ENCODE measurements at places on chromosomes 3 and 15.

GRCh38 chr15:39892418-39892817, 27.6 kb downstream of the GPR176 start:
- DNase-seq = no peak

DNA sequence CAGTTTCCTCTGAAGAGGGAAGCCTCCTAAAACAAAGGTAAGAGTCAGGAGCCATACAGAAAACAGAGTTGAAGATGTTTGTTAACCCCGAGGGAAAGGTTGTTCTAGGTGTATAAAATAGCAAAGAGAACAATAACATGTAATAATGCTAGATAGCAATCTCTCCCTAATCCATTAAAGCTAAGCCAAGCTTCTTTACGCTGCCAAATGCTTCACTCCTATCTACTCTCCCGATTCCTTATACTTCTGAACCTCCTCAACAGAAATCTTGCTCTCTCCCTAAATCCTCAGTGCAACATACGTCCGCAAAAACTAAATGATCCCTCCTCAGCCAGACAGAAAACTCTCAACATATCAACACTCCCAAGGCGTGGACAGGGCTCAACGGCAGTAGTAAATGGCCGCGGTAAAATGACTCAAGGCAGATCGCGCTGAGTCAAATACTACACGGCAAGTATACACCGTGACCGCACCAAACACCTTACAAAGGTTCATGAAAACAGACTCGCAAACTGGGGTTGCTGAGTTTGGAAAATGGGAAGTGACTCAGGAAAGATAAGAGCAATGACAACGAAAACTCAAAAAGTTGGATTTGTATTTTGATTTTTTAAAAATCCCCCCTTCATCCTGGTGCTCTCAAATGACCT, 682 bp downstream of the CLDND1 start:
- peak; percentile 47 for DNase-seq

GRCh38 chr3:138327831-138328230, 1.8 kb downstream of the NME9 start:
- no peak for DNase-seq

DNA sequence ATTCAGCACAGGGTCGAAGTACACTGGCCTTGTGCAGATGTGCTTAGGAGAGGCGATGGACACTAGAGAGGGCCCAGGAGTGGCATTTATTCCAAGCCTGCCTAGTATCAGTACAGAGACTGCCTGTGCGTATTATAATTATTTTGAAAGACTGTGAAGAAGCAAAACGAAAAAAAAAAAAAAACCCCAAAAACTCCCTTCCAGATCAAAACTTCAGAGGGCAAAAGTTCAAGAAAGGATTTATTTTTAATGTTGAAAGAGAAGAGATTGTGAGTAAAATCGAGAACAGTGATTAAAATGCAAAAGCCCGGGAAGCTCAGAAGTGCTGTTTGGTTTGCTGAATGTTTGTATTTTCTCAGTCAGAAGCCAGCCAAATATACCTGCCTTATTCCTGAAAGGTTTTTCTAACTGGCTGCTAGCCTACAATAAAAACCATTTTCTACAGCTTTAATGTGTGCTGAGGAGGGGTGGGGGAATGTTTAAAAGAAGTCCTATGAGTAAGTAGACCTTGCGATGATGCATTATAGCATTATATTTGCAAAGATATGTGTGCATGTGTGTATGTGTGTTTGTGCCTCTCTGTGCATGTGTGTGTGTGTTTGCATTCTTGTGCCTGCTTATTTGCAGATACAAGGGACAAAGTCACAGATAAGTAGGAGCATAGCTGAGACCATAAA, 19.3 kb upstream of the LZTFL1 start:
- DNase-seq = no peak

- DNase-seq = no peak
These were observed 76.2 kb downstream of the CACNA2D3 start for GRCh38 chr3:54198556-54198955.

- DNase-seq = peak; percentile 67
These were observed 78.3 kb upstream of the C15orf39 start for GRCh38 chr15:75123395-75123794.

GRCh38 chr3:18738393-18739098, 313.4 kb upstream of the SATB1 start:
- DNase-seq = no peak

DNA sequence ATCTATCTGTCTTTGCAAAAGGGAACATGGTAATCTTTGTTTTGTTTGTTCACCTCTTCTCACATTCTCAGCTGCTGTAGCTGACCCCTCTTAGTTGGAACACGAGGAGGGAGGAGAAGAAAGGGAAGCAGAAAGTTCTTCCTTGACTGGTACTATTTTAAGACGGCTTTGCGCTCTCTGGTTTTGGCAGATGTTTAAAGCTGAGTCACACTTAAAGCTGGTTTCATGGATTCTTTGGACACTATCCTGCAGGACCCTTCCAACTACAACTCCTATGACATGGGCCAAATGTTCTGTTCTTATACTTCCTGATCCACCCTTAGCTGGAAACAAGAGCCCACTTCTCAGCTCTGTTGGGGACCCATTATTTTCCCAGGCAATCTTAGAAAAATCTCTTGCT, 40.6 kb upstream of the FXR1 start:
- DNase-seq = peak; percentile 47

- DNase-seq = no peak
These were observed 7.3 kb downstream of the TMEM212 start for GRCh38 chr3:171850320-171850959.

- DNase-seq = no peak
These were observed 17.6 kb upstream of the FRMD4B start for GRCh38 chr3:69403454-69403853.

DNA sequence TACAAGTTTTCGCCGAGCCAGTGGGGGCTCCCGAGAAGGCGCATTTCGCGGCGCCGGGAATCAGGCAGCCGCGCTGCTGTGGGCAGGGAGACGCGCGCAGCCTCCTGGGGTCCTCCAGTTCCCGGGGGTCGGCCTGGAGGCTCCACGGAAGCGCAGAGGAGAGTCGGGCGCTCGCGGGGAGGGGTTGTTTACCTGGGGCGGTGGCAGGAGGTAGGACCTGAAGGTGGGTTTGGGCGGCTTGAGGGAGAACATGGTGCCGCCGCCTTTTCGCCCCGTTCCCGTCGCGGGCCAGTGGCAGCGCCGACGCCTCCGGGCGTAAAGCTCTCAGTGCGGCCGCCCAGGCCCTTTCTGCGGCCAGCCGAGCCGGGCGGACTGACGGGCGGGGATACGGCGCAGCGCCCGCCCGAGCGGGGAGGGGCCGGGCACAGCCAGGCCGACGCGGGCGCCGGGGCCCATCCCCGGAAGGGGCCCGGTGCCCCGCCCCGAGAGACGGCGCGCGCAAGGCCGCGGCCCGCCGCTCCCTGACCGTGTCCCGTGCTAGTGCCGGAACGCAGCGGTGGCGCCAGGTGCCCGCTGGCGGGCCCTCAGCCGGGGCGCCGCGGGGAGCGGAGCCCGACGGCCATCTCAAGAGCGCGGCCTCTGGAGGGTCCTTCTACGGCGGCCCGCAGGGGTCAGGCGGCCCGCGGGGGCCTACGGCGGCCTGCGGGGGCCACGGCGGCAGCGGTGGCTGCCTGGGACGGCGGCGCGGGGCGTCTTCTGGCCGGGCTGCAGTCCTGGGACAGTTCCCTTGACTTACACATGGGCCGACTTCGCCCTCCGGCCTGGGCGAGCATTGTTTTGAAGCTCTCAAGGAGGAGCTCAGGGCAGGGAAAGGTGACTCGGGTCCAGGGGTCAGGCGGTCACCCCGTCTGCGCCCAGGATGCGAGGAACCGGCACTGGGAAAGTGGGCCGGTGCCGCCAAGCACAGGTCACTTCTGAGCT, at the start of gene MTMR10:
Gene MTMR10, minus strand, starts transcription at position 374 of the 981 bp plus-strand sequence. Its CDS starts 122 bp downstream, at position 252.
- DNase-seq = peak; percentile 98

- peak; percentile 54 for DNase-seq
These were observed 113.0 kb downstream of the PDE8A start for GRCh38 chr15:85094685-85095084.

DNA sequence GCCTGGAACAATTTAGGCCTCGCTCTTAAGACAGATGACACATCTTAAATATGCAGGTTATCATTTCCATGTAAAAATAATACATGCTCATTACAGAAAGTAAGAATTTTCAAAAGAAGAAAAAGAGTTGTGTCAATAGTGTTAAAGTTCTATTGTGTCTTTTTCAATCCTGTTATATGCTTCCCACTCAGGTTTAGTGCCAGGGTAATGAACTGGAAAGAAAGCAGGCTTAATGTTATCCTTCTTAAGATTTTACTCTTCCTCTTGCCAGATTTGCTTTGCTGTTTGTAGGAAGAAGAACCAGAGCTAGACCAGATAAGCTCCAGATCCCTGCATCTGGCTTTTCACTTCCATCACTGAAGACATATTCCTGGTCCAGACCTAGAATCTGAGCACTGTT, 128.6 kb downstream of the TPRG1 start:
- no peak for DNase-seq

GRCh38 chr3:186787642-186788481, 4.5 kb downstream of the EIF4A2 start:
- DNase-seq = no peak

GRCh38 chr3:115494826-115495225, 128.5 kb upstream of the GAP43 start:
- no peak for DNase-seq

GRCh38 chr3:46844881-46845312, 18.3 kb downstream of the MYL3 start:
- DNase-seq = no peak

- peak; percentile 47 for DNase-seq
These were observed 150.8 kb upstream of the KCNMB2 start for GRCh38 chr3:178385280-178385952.

GRCh38 chr3:43291546-43291945, 5.2 kb downstream of the SNRK start:
- DNase-seq = peak; percentile 8

DNA sequence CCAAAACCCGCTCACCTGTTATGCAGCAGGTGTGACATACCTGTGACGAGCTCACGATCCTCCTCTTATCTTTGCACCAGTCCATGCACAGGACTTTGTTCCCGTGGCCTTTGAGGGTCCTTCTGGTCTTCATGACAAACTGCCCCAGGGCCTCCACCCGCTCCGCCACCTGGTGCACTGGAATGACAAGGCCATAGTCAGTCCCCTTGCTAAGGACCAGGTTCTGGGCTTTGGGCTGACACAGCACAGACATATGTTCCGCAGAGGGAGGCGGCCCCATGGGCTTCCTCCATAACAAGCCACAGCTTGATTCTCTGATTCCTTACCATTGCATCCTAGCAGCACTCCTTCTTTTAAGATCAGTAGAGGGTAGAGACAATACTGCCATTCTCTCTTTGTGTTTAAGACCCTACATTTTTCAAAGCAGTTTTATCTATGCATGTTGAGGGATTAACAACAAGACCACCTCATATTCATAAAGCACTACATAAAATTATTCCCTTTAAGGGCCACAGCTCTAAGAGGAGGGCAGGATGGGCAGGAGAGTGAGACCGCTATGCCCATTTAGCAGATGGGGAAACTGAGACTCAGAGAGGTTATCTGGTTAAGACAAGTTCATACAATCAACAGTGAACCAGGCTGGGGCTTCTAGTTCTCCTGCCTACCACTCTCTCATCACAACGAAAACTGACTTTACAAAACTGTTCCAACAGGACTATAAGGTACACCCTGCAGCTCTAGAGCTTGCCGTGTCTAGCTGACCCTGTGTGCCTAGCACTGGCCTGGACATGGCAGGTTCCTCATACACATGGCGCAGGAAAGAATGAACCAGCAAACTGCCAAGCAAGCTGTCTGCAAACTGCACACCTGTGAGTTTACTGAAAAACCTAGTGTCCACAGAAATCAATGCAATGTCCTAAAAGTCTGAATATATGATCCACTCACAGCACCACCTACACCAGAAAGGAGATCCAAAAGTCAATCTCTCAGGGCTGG, 37.0 kb downstream of the GNB5 start:
- no peak for DNase-seq

GRCh38 chr3:15521573-15521965, at the start of gene COLQ:
Gene COLQ (minus strand): TSS chr3:15521706. CDS start chr3:15521625, 81 bp downstream.
- DNase-seq = no peak

- DNase-seq = peak; percentile 14
These were observed 138.4 kb downstream of the MEIS2 start for GRCh38 chr15:36961956-36962355.

DNA sequence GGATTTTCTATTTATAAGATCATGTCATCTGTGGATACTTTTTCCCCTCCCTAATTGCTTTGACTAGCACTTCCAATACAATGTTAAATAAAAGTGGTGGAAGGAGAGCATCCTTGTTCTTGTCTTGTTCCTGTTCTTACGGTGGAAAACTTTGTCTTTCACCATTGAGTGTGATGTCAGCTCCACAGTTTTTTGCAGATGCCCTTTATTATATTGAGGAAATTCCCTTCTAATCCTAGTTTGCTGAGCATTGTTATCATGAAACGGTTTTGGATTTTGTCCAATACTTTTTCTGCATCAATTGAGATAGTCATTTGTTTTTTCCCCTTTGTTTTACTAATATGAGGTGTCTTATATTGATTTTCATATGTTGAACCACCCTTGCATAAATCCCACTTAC, 19.9 kb upstream of the IL20RB start:
- no peak for DNase-seq

DNA sequence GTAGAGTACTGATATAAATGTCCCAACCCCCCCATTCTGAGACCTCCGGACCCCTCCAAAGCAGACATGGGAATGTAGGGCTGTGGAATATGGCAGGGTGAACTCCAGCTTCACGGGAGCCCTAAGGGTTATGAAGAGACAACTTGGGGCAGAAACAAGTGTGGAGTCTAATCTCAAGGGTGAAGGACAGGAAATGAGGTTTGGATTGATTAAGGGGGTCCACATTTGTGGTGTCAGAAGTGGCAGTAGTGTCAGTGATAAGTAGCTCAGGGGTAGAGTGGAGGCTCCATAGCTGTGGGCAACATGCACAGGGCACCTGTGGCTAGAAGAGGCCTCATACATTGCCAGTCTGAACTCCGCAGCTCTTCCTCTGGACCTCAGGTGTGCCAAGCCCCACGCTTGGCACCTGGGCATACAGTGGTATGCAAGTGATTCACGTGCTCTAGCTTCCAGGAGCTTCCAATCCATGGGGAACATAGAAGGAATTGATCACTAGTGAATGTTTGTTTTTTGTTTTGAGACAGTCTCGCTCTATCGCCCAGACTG, 4.1 kb upstream of the P4HTM start:
- no peak for DNase-seq

DNA sequence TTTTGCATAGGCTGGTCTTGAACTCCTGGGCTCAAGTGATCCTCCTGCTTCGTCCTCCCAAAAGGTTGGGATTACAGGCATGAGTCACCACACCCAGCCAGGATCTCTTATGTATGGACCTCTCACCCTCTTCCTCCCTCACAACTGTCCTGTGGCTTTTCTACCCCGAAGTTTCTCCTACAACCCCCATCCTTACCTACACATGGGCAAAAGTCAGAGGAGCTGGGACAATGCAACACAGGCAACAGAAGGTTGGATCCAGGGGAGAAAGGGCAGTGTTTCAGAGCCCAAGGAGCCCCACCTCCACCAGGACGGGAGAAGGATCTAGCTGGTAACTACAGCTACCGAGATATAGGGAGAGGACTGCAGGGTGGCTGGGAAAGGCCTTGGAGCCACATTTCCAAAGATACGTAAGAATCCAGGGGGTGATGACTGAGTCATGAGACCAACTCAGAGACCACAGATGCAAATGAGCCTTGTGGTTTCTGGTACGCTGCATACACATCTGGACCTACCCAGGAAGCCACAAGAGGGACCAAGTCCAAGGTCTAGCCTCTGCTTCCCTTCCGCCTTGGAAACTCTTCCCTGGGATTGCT, 13.6 kb downstream of the IGDCC4 start:
- peak; percentile 87 for DNase-seq

- DNase-seq = no peak
These were observed 9.9 kb upstream of the COMMD4 start for GRCh38 chr15:75325922-75326321.

All from GM03348 (cell line).